ENCODE measurements at places on chromosomes 2 and 18. TPM values are rescaled to one million over a fixed set of nuclear protein-coding genes. Genes with fewer than 3 reads are reported as not detected.

Gene CCDC93
- 57.3 TPM for total RNA-seq

Gene ERFE
- 4.0 TPM for total RNA-seq

Gene NCKAP5
- total RNA-seq, result 1.2 TPM

Gene MERTK
- 2.1 TPM for total RNA-seq

Gene RAB17
- 38.3 TPM for total RNA-seq

Gene RNF25
- total RNA-seq, result 36.9 TPM

Gene OXER1
- total RNA-seq, result 0.59 TPM

Gene REG1A
- total RNA-seq, result not detected

Gene TNFAIP6
- total RNA-seq, result 1.7 TPM

Gene RND3
- total RNA-seq, result 118 TPM

Gene CRYBA2
- not detected for total RNA-seq

Gene NT5DC4
- 13.6 TPM for total RNA-seq

Gene SCN1A
- not detected for total RNA-seq

Gene NYAP2
- total RNA-seq, result not detected

Gene CTNNA2
- not detected for total RNA-seq
